NCI-H1092 treated with DMSO at 0.1 percent for 48 hours (cell line): ENCODE measurements at places on chromosomes 5 and 9.

GRCh38 chr5:93417490-93417889 is 163.5 kb downstream of the NR2F1-AS1 start:
- DNase-seq, result no peak

GRCh38 chr5:97297704-97298091 is 114.7 kb upstream of the RIOK2 start:
- no peak for DNase-seq

DNA sequence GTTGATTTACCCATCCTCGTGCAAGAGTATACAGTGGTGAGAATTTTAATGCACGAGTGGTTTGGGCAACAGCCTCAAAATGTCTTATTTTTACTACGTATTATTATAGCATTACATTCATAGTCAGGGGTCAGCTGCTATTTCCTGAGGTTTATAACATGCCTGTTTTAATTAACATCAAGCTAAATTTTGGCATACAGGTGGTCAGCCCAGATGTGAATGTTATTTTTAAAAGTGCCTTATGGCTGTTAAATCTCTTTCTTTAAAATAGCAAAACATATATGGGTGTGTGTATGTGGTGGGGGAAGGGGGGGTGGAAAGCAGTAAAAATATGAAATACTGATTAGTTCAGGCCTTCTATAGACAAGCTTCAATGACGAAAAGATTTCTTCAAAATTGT is 424.5 kb upstream of the CLINT1 start:
- no peak for DNase-seq

DNA sequence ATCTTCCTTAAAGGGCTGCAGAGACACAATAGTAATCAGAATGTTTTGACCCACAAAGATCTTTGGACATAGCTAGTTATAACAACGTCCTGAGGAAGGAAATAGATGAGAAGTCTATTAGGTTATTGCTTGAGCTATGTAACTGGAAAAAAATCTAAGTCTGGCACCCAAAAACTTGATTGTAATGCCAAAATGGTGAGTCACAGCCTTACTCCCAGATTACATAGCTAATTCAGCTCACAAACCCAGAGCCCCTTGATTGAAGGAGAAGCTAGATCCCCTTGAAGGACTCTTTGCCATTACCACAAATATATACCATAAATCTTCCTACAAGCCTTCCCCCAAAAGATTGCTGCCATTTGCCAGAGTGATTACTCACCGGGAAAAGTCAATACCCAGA is 341.8 kb upstream of the KIF2A start:
- DNase-seq, result no peak

DNA sequence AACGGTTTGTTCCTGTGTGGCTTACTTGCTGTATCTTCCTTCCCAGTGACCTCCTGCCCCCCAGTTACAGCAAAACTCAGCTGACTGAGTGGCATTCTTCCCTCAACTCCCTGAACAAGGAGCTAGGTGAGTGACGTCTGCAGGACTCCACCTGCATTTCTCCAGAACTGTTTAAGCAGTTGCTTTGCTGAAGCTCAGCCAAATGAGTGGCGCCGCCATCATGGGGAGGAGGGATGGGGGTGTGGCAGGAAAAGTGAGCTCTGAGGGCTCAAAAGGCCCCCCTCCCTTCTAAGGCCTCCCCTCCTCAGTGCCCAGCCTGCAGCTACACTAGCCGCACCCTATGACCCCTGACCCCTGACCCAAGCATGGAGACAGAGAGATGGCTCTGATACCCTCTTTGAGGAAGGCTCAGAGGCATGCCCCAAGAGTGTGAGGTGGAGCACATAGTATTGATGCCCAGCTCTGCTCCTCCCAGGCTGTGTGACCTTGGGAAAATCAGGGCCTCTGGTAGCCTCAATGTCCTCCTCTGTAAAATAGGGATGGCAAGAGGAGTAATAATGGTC is 12.7 kb downstream of the CCDC180 start:
- no peak for DNase-seq

GRCh38 chr5:170854566-170854965 is 7.3 kb upstream of the RANBP17 start:
- no peak for DNase-seq
